Aorta (tissue), 5 donors: ENCODE measurements at places on chromosomes 4 and X. TPM values are rescaled to one million over a fixed set of nuclear protein-coding genes. Genes with fewer than 3 reads are reported as not detected.

Gene AMER1
- 10.0 TPM for total RNA-seq

Gene SPRY1
- 209 TPM for total RNA-seq

Gene PRDM5
- total RNA-seq = 14.0 TPM

Gene GPRASP2
- 15.3 TPM for total RNA-seq

Gene ADH1B
- 753 TPM for total RNA-seq

Gene SMARCA1
- 50.7 TPM for total RNA-seq

Gene PRR27
- total RNA-seq = not detected

Gene PLAC8
- 3.5 TPM for total RNA-seq

Gene DGAT2L6
- total RNA-seq = not detected

Gene RAI2
- total RNA-seq = 32.2 TPM

Gene NR3C2
- total RNA-seq = 22.9 TPM

Gene POU3F4
- 0.09 TPM for total RNA-seq

Gene SPANXN4
- not detected for total RNA-seq

Gene HTATSF1
- total RNA-seq = 28.1 TPM

Gene HMGN5
- total RNA-seq = 8.3 TPM

Gene LUZP4
- total RNA-seq = not detected

Gene ENOPH1
- 17.1 TPM for total RNA-seq

Gene DDIT4L
- 7.0 TPM for total RNA-seq

Gene ATXN3L
- total RNA-seq = not detected

Gene CT45A3
- total RNA-seq = not detected

Gene SLC2A9
- total RNA-seq = 16.5 TPM

Gene SSX1
- total RNA-seq = not detected

Gene TMEM156
- 0.52 TPM for total RNA-seq

Gene EMCN
- 78.1 TPM for total RNA-seq

Gene MXRA5
- total RNA-seq = 2.3 TPM

Gene SASH3
- 16.1 TPM for total RNA-seq

Gene UBQLN2
- 31.7 TPM for total RNA-seq

Gene SLC9B1
- total RNA-seq = 1.6 TPM

Gene FAM114A1
- total RNA-seq = 123 TPM

Gene GPR101
- total RNA-seq = not detected

Gene STOX2
- 5.7 TPM for total RNA-seq

Gene SLC25A31
- not detected for total RNA-seq

Gene NOX1
- not detected for total RNA-seq

Gene DHRSX
- total RNA-seq = 21.8 TPM

Gene MEPE
- total RNA-seq = not detected

Gene ABCD1
- 15.8 TPM for total RNA-seq

Gene POU4F2
- total RNA-seq = not detected

Gene CC2D2A
- 37.1 TPM for total RNA-seq

Gene PDZD4
- 11.9 TPM for total RNA-seq

Gene RPL39
- 1,166 TPM for total RNA-seq

Gene NXF2B
- not detected for total RNA-seq

Gene HS6ST2
- 0.09 TPM for total RNA-seq

Gene SYN1
- 1.5 TPM for total RNA-seq

Gene SRPK3
- total RNA-seq = 8.0 TPM

Gene GUCY1A1
- total RNA-seq = 74.0 TPM

Gene MORC4
- total RNA-seq = 16.7 TPM

Gene MAOB
- total RNA-seq = 35.0 TPM

Gene FDCSP
- not detected for total RNA-seq

Gene OTC
- 0.23 TPM for total RNA-seq

Gene GAGE1
- not detected for total RNA-seq

Gene APEX2
- total RNA-seq = 9.9 TPM
